RWPE2 (cell line): ENCODE measurements at places on chromosomes 2 and 18.
A peak's percentile ranks its signal among the peaks of the same experiment; 100 is the strongest.

DNA sequence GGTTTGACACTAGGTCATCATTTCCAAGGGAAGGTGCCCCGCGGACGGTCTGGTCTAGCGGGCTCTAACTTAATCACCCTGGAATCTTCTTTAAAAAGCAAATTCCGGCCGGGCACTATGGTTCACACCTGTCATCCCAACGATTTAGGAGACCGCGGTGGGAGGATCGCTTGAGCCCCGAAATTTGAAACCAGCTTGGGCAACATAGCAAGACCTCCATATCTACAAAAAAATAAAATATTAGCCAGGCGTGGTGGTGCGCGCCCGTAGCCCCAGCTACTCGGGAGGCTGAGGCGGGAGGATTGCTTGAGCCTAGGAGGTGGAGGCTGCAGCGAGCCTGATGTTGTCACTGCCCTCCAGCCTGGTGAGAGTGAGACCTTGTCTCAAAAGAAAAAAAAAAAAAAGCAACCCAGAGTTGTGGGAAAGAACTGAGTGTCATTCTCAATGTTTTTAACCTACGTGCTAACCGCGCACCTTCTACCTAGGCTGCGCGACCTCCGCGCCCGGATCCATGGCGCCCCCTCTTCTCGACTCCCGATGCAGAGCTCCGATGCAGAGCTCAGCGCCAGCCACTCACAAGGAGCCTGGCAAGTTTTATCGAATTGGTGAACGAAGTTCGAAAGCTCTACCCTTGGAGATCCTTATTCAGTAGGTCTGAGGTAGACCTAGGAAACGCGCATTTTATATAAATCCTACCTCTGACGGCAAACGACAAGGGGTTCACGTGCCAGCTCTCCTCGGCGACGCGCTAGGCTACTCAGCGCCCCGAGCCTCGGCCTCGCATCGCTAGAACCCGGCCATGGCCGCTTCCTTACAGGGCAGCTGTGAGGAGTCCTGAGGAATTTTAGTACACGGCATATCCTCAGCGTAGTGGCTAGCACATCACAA is 888 bp upstream of the TWSG1 start:
- peaks cover 12% of the 10 kb centered on the region for H3K4me1 ChIP-seq
- no peak overlapping the region for H3K27ac ChIP-seq
- peak overlapping the region; percentile 65 for H3K4me3 ChIP-seq
- H3K27me3 ChIP-seq: no peaks in the 10 kb centered on the region

DNA sequence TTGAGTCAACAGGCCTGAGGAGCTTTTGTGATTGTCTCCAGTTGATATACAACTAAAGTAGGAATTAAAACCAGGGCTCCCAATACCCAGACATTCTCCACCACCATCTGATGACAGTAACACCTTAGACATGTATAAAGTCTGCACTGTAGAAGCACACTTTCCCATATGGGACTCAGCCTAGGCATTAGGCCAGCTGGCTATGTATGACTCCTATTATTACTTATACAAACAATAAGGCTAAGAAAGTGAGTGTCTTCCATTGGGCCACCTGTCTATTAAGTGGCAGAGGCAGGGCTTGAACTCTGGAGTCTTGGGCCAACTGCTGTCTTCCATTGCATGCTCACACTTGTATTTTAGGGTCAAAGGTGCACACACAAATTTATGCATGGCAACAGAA is 32.1 kb upstream of the COLEC12 start:
- H3K27ac ChIP-seq: no peak overlapping the region
- H3K4me3 ChIP-seq: no peak overlapping the region
- no peak for DNase-seq
- H3K36me3 ChIP-seq: no peaks in the 10 kb centered on the region
- H3K4me1 ChIP-seq: peaks cover 5% of the 10 kb centered on the region

- no peaks in the 10 kb centered on the region for H3K27me3 ChIP-seq
- no peaks in the 10 kb centered on the region for H3K4me1 ChIP-seq
- no peak overlapping the region for H3K27ac ChIP-seq
These were observed 48.8 kb downstream of the THUMPD2 start for GRCh38 chr2:39730276-39730675.

- H3K27me3 ChIP-seq: no peaks in the 10 kb centered on the region
- no peaks in the 10 kb centered on the region for H3K4me1 ChIP-seq
- H3K27ac ChIP-seq: no peak overlapping the region
- no peaks in the 10 kb centered on the region for H3K36me3 ChIP-seq
These were observed 267.4 kb downstream of the LNPK start for GRCh38 chr2:175734686-175735085.

DNA sequence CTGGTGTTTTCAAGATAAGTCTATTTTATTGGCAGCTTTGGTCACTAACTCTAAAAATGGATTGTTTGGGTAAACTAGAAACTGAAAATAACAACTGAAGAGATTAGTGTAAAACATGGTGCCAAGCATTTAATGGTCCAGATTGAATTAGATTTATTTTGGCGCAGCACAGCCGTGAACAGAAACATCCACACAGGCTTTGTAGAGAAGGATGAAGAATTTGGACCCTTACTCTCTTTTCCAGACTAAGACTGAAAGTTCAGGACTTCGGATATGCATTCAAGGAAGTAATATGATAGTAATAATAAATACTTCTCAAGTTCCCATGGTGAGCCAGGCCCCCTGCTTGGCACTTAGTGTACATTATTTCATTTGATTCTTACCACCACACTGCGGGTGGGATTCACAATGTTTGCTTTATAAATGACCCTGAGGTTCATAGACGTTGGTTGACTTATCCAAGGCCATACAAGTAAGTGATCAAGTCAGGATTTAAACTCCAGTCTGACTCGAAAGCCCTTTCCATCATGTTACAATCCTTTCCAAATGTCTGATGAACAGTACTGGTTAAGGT is 54.2 kb upstream of the ITGB6 start:
- H3K4me1 ChIP-seq: peaks cover 15% of the 10 kb centered on the region
- no peaks in the 10 kb centered on the region for H3K27me3 ChIP-seq
- no peak overlapping the region for H3K27ac ChIP-seq
- H3K36me3 ChIP-seq: no peaks in the 10 kb centered on the region
- H3K4me3 ChIP-seq: no peak overlapping the region
- DNase-seq: no peak

DNA sequence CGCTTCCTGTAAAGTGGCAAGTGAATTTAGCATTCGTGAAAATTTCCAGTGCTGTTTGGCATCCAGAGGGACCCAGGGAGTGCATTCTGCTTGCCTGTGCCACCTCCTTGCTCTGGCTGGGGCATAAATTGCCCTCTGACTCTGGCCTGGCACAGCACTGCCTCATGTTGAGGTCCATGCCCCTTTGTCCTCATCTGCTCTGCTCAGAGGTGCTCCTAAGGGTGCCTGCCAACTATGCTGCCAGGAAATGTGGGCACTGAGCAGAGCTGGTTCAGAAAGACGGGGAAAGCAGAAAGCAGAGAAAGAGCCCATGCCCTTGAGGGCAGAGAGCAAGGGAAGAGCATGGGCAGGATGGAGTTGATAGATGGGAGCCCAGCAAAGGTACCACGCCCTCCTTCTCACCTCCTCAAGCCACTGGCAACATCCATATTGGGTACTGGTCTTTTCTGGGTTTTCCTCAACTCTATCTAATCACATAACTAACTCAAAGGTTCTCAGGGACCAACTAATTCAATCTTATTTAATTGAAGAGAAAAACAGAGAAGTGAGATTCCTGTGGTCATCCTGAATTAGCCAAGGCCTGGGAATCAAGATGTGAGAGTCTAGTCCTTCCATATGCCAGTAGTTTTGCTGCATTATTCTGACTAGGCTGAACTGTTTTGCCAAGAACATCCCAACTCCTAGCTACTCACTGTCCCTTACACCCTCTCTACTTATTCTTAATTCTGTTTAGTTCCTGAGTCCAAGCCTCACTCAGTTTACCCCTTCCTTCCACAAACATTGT is 441.5 kb upstream of the TNP1 start:
- H3K36me3 ChIP-seq: no peaks in the 10 kb centered on the region
- peaks cover 7% of the 10 kb centered on the region for H3K4me1 ChIP-seq
